ENCODE measurements at places on chromosomes 12 and 14. TPM values are rescaled to one million over a fixed set of nuclear protein-coding genes. Genes with fewer than 3 reads are reported as not detected.

- no peak overlapping the region for H3K4me3 ChIP-seq
- no peaks in the 10 kb centered on the region for H3K27me3 ChIP-seq
- DNase-seq = no peak
- H3K36me3 ChIP-seq = no peaks in the 10 kb centered on the region
Observed at GRCh38 chr14:49870908-49871307, 18.3 kb upstream of the NEMF start.

- no peak overlapping the region for H3K4me3 ChIP-seq
- H3K36me3 ChIP-seq = no peaks in the 10 kb centered on the region
- DNase-seq = no peak
- no peaks in the 10 kb centered on the region for H3K4me1 ChIP-seq
- H3K27me3 ChIP-seq = peaks cover 33% of the 10 kb centered on the region
Observed at GRCh38 chr12:107670999-107671643, 14.5 kb upstream of the PWP1 start.

ERC1 gene
- 79.5 TPM for total RNA-seq

P2RX2 gene
- total RNA-seq = not detected

- H3K27ac ChIP-seq = no peak overlapping the region
- DNase-seq = no peak
- peaks cover 56% of the 10 kb centered on the region for H3K27me3 ChIP-seq
- no peak overlapping the region for H3K4me3 ChIP-seq
- no peaks in the 10 kb centered on the region for H3K36me3 ChIP-seq
Observed at GRCh38 chr14:69572030-69572840, 2.4 kb downstream of the CCDC177 start.
